ENCODE measurements at places on chromosomes 6 and 20.
A peak's percentile ranks its signal among the peaks of the same experiment; 100 is the strongest.

DNA sequence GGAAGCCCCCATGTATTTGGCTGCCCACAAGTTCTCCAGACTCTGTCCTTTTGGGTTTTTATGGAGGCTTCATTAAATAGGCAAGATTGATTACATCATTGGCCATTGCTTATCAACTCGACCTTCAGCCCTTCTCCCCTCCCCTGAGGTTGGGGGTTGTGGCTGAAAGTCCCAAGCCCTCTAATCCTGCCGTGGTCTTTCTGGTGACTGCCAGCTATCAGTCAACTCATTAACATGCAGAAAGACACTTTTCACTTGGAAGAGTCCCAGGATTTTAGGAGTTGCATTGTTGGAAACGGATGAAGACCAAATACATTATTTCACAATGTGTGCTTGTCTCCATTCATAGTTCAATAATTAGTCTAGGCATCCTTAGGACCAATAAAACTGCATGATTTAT is 9.5 kb downstream of the CDC5L start:
- no peak for DNase-seq

DNA sequence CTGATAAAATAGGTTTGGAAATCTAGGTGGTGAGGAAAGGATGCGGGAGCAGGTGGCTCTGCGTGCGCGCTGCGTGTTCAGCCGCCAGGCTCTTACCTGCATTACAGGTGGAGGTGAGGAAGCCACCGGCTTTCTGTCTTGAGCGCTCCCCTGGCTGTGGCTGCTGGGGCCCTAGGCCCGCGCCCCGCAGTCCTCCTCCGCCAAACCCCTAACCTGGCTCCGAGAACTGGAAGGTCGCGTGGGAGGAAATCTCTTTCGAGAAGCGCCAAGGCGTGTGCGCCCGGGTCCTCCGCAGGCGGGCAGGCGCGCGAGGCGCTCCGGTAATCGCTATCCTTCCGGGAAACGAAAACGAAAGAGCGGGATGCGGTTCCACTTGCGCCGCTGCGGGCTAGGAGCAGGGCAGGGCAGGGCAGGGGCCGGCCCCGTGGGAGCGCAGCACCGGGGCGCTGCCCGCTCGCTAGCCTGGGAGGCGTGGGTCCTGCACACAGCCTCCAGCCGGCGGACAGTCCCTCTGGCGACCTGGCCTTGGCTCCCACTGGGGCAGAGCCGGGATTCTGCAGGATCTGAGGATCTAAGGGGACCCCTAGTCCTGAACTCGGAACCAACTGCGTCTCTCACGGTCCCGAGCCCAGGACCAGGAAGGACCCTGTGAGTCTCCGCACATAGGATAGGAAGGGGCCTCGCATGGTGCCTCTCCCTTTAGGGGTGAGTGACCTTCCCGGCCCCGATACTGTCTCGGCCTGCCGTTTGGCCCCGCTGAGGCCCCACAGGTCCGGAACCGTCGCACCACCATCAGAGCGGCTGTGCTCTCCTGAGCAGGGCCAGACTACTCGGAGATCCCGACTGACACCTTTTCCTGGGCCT is at the start of gene ETV7:
TSS of gene ETV7 (minus strand) at position 230 of the 864 bp plus-strand sequence. CDS start at position 102, 128 bp downstream.
- DNase-seq: peak; percentile 49

GRCh38 chr6:157607317-157608109 is 215.5 kb upstream of the SNX9 start:
- no peak for DNase-seq

GRCh38 chr6:129673748-129674147 is 36.2 kb downstream of the ARHGAP18 start:
- DNase-seq: no peak

GRCh38 chr6:109153752-109154151 is 58.4 kb downstream of the CEP57L1 start:
- no peak for DNase-seq

DNA sequence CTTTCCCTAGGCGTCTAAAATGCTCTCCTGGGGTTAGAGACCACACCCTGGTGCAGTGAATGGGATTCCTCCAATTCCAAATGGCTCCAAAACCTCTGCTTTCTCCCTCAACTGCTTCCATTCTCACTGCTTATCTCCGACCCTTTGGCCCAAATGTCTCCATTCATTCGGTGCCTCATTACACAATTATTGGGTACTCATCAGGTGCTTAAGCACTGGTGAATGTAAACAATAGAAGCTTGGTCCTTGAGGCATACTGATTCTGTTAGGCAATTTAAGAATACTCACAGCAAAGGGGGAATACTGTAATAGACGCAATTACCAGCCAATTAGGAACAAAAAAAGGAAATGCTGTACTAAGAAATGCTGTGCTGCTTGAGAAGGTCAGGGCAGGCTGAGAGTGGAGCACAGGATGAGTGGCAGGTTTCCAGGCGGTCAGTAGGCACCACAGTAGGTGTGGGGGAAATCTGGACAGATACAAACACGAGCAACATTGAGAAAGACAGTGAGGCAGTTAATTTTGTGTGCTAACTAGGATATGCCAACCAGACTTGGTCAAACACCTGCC is 23.0 kb downstream of the GMDS start:
- DNase-seq: no peak

GRCh38 chr20:62771396-62772102 is 24.7 kb upstream of the MRGBP start:
- DNase-seq: no peak

DNA sequence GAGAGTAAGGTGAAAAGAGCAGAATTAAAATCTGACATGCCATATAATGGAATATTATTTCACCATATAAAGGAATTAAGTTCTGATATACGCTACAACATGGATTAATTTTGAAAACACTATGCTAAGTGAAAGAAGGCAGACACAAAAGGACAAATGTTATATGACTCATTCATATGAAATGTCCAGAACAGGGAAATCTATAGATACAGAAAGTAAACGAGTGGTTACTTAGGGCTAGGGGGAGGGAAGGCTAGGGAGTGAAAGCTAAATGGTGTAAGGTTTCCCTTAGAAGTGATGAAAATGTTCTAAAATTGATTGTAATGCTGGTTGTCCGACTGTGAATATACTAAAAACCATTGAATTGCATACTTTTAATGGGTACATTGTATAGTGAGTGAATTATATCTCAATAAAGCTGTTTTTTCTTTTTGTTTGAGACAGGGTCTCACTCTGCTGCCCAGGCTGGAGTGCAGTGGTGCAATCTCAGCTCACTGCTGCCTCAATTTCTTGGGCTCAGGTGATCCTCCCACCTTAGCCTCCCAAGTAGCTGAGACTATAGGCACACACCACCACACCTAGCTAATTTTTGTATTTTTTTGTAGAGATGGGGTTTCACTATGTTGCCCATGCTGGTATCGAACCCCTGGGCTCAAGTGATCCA is 8.2 kb downstream of the PRPH2 start:
- no peak for DNase-seq

GRCh38 chr6:16374461-16375200 is 136.2 kb downstream of the GMPR start:
- peak; percentile 28 for DNase-seq

DNA sequence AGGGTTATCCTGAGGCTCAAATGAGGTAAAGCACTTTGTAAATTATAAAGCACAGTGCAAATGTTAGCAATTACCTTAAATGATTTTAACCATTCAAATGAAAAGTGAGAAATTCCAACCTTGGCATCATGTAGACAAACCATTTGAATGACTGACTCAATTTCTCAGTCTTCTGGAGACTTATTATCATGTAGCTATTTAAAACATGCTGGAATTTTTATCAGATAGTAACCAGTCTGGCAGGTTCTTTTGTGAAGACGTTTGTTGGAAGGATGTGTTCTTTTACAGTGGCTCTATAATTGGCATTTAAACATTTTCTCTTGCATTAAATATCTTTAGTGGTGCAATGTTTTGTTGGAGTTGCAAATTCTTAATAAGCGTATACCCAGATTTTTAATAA is 386.6 kb downstream of the NKAIN2 start:
- no peak for DNase-seq

DNA sequence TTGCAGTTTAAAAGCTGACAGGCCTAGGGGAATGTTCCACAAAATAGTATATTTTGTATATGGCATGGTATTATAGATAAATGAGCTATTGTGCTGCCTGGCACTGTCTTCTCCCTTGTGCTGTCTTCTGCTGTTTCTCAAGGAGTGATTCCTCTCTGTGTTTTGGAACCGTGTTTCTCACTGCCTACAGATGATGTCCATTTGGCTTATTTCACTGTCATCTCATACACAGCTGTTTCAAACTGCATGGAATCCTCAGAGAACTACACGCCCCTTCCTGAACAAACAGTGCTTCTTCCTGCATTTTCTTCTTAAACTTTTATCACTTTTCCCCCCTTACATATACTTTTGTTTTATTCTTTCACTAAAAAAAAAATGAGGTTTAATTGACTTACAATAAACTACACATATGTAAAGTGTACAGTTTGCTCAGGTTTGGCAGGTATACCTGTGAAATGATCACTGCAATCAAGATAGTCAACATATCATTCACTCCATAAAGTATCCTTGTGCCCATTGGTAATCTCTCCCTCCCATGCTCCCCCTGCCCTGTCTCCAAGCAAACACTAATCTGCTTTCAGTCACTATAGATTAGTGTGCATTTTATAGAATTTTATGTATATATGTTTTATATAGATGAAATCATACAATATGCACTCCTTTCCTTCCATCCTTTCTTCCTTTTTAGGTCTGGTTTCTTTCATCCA is 43.0 kb downstream of the CBFA2T2 start:
- no peak for DNase-seq
